LHCN-M2 (cell line): ENCODE measurements at places on chromosomes 12 and 14. TPM values are rescaled to one million over a fixed set of nuclear protein-coding genes. Genes with fewer than 3 reads are reported as not detected.

- no peak for DNase-seq
These were observed 210.4 kb upstream of the KRR1 start for GRCh38 chr12:75721796-75722195.

DNA sequence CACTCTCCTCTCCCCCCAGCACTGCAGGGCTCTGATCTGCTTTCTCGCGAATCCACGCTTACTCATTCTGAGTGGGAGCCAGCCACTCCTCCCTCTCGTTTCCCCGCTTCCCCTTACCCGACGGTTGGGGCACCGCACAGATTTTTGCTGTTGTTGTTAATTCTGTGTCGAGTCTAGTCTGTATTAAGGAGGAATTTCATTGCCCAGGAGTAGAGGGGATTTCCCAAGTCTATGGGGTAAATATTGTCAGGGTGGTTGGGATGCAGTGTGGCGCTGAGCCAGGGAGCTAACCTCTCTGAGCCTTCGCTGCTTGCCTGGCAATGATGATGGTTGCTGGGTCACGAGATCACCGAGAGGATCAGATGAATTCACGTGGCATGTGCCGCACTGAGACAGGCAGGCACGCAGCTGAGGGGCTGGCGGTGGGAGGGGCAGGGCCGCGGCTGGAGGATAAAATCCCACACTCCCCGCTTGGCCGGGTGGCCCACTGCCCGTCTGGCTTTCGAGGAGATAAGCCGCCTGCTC is 18.5 kb downstream of the NCOR2 start:
- peak; percentile 70 for DNase-seq

The KRT74 gene
- not detected in 2 replicates for total RNA-seq

The PZP gene
- not detected in 2 replicates for total RNA-seq

The C12orf54 gene
- not detected in 2 replicates for total RNA-seq

- DNase-seq = no peak
These were observed 14.8 kb downstream of the BDKRB1 start for GRCh38 chr14:96270565-96271420.

DNA sequence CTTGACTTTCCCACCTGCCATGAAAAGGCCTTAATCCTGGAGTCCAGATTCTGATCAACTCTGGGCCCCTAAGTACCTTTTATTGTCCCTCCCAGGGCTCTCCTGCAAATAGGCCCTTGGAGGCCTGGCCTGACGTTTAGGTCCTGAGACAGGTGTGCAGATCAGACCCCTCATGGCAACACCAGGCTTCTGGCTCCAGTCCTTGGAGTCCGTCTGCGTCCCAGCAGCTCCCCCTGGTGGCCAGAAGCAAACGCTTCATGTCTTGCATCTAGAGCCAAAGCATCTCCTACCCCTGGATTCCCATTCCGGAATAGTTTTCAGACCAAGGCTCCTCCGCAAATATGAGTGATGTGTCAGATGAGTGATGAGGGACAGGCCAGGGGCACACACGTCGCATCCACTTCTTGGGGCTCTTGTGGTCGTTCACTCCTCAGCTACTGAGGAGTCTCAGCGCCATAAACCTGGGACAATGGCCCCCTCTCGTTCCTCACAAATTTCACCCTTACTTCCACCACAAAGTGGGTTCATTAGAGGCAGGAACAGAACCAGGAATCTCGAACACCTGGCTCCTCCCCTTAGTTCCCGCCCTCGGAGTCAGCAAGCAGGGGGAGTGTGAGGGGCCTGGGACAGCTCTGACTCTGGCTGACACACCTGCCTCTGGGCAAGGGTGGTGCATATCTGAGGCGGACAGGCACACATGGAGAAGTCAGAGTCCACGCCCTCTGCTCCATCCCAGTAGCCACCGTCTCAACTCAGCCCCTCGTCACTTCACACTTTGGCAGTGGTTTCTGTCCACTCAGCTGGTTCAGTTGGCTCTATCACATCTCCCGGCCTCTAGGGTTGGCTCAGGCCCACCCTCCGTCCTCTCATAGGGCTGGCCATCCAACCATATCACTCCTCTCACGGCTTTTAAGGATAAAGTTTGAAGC is 77.9 kb upstream of the PWP1 start:
- DNase-seq = peak; percentile 63

- no peak for DNase-seq
These were observed 372.0 kb downstream of the FUT8 start for GRCh38 chr14:65784574-65784973.

The YBX3 gene
- total RNA-seq = 137 and 159 TPM in 2 replicates

GRCh38 chr14:64752909-64753308 is 48.7 kb downstream of the PLEKHG3 start:
- DNase-seq = no peak
